ENCODE measurements at places on chromosomes 5 and 9.

GRCh38 chr5:19630876-19631275 lies 357.1 kb downstream of the CDH18 start:
- peak; percentile 3 for DNase-seq

DNA sequence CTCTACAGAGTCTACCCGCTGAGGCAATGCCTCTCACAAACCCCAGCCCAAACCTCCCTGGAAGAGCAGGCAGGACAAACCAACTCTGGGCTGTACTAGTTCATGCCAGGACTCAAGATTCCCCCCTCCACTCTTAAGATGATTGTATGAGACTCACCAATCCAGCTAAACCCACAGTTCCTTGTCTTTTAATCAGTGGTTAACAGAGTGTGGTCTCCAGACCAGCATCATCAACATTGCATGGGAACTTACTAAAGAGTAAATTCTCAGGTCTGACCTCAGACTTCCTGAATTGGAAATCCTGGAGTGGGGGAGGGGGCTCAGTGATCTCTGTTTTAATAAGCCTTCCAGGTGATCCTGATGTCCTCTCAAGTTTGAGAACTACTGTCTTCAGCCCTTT lies 240.9 kb downstream of the GAS1 start:
- DNase-seq = no peak

DNA sequence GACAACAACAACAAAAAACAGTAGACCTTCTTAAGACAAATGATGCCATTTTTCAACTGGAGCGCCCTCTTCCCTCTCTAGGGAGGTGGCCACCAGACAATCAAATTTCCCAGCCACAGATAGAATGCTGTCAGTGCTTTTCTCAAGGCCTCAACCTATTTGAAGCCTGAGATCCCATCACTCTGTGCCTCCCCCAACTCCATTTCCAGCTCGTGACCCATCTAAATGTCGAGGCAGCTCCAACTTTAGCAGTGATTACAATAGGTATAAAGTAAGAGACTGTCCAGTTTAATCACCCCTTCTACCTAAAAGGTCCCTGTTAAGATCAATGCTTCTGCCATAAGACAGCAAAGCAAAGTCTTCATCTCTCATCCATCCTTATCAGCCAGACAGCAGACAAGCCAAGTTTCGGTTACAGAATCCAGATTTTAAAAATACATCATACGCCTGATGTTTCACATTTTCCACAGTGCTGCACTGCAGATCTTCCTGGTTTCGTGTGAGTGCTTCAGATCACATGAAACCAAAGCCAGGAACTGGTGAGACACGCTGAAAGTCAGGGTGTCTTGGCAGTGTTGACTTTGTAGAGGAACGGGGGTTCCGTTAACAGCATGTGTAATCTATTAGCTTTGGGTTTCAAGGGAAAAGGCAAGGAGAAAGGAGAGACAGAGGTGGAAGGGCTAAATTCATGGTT lies 447.8 kb downstream of the ENC1 start:
- DNase-seq = no peak

GRCh38 chr9:35915681-35916294 lies 6.5 kb downstream of the SPAAR start:
- no peak for DNase-seq

GRCh38 chr5:127878174-127878750 lies 175.1 kb downstream of the CCDC192 start:
- peak; percentile 41 for DNase-seq

DNA sequence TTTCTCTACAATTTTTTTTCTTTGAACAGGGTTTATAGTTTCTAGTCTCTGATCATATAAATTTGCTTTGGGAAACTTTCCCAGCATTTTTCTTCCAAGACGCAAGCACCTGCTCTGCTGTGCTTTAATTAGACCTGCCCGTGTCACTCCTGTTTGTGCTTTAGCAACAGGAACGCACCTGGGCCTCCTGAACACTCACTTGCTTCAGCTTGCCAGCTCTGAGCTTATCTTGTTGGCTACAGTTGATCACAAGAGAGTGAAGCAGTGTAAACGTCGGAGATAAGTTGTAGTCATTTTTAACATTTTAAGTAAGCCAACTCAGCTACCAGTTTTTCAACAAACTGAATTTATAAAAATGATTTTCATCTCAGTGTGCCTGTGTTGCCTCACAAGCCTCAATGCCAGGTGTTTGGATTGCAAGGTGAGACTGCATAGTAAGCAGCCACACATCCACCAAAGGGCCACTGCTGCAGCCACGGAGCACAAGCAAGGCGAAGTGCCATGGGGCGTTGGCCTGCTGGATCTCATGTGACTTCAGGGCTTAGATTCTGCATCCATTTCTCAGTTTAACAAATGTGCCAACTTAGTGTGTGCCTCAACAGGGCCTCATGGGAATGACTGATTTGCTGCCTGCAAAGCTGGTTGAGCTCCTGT lies 166.9 kb downstream of the TRIO start:
- no peak for DNase-seq

- DNase-seq = no peak
Observed at GRCh38 chr5:81922854-81923279, 49.0 kb upstream of the ATG10 start.

- no peak for DNase-seq
Observed at GRCh38 chr9:38682713-38683112, 37.2 kb downstream of the FAM240B start.

GRCh38 chr9:83285445-83286225 lies 222.7 kb upstream of the RASEF start:
- no peak for DNase-seq

GRCh38 chr9:129480227-129480626 lies 140.7 kb downstream of the C9orf50 start:
- DNase-seq = no peak

GRCh38 chr5:58040846-58041245 lies 419.0 kb downstream of the PLK2 start:
- no peak for DNase-seq

DNA sequence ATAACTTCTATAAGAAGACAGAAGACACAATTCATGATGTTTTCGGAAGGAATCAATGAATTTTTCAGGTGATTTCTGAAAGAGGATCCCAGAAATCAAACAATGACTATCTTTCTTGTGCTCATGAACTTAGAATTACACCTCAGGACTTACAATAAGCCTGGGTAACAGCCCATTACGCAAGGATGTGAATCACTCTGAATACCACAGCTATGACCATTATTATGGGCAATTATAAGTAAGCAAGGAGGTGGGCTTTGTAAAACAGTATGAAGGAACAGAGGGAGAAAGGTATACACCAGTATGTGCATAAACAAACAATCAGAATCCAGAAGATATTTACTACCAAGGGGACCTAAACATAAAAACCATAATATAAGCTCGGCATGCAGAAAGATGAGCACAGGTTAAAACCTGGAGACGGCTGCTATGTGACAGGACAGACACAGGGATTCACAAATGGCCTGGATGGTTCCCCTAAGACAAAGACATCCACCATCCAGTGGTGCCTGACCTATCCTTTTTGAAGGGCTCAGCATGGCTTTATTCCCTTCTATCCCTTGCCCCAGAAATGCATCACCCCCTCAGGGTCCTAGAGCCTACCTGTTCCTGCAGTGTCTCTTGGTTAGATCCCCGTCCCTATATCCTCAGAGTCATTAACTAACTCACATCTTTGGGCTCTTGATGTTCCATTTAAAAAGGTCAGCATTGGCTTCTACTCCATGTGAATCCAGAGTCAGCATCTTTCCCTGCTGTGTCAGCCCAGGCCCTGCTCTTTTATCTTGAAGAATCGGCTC lies 21.8 kb upstream of the PPP2CA start:
- peak; percentile 76 for DNase-seq

DNA sequence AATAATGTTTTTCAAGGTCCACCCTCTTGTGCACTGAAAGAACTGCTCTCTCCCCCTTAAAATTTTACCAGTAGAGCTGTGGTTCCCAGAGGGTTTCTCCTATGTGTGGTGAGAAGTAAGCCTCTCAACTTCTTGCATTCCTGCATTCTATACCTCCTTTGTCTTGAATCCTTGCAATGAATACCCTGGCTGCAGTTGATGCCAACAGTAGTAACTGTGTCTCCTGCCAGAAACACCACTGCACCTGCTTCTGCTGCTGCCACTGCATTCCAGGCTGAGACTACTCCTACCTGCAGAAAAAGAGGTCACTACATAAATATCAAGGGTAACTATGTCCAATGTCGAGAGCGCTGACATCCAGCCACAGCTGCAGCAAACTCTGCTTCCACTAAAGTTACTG lies 203.7 kb downstream of the TMEM167A start:
- no peak for DNase-seq

DNA sequence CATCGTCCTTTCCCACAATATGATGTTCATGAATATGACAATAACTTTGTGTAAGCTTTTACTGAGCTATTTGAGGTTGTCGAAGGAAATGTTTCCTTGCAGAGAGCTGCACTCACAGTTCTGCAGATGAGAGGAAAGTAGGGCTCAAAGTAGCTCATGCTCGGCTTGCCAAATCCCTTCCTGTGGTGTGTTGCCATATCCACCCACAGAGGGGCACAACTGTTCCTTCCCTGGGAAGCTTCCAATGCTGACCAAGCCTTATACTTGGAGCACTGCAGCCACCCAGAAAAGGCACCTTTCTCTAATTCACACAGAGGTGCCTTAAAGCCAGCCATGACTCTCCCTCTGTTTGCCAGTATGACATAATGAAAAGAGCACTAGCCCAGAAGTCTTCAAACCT lies 390.3 kb downstream of the CAAP1 start:
- no peak for DNase-seq

DNA sequence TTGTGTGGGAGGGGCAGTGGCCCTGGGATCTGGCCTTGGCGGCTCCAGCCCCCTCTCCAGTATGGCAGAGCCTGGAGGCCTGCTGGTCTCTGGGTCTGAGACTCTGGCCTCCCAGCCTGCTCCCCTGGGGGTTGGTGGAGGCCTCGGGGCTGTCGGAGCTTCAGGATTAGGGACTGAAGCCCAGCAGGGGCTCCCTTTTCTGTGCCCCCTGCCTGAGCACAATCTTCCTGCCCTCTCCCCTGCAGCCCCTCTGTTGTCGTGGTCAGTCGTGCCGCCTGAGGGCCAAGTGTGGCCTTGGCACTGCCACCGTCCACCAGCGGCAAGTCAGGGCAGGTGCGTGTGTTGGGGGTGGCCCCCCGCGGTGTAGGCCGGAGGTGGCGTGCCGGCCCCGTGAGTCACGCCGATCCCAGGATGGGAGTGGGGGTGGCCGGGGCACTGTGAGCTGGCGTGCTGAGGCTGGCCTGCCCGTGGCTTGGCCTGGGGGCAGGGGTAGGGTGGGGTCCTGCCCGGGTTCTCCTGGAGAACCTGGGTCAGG lies 53.6 kb downstream of the RXRA start:
- no peak for DNase-seq

GRCh38 chr5:7850395-7851239 lies at the start of gene CFAP90:
Gene CFAP90 (minus strand): TSS chr5:7851133. CDS start chr5:7851021, 112 bp downstream.
- peak; percentile 46 for DNase-seq

- DNase-seq = peak; percentile 9
Observed at GRCh38 chr5:103929338-103930013, 366.9 kb upstream of the NUDT12 start.

DNA sequence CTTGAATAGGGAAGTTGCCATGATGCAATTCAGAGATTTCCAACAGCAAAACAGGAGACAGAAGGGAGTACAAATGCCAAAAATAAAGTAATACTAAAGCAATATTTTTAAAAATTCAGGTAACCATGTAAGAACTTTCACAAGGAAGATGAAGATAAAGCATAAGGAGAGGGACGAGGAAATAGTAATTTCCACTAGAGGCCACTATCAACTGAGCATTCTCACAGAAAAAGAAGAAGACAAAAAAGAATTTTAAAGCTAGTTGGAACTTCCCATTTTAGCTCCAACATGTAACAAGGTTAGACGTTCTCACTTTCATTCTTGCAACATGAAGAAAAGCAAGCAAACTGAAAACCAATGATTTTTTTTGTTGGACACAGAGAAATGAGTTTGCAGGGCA lies 779.9 kb upstream of the CDH6 start:
- no peak for DNase-seq

DNA sequence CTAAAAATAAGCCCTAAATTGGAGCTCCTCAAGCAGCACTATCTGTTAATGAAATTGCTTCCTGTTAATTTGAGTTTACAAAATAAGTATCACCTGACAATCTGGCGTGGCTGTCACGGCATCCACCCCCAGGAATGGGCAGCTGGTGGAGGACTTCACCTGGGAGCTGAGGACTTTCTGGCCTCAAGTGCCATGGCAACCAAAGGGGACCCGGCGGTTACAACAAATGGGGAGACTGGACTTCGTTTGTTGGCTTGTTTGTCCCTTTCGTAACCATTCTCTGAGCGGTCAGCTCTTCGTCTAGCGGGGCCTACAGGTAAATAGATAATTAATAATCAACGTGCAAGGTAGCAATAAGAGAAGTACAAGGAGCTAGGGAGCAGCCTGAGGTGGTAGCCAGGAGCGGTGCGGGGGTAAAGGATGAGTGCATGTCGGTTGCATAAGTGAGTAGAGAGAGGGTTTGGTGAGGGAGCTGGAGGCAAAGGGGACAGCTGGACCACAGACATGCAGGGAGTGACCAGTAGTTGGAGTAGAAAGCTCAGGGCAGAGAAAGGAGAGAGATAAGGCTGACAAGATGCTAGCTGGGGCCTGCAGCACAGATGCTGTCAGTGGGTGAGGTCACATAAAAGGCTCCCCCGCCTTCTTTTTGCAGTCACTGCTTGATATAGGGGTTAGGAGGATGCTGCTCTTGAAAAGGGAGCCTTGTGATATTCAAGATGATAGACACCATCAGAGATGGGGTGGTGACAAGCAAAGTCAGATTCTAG lies 62.5 kb downstream of the HSPA4 start:
- no peak for DNase-seq

DNA sequence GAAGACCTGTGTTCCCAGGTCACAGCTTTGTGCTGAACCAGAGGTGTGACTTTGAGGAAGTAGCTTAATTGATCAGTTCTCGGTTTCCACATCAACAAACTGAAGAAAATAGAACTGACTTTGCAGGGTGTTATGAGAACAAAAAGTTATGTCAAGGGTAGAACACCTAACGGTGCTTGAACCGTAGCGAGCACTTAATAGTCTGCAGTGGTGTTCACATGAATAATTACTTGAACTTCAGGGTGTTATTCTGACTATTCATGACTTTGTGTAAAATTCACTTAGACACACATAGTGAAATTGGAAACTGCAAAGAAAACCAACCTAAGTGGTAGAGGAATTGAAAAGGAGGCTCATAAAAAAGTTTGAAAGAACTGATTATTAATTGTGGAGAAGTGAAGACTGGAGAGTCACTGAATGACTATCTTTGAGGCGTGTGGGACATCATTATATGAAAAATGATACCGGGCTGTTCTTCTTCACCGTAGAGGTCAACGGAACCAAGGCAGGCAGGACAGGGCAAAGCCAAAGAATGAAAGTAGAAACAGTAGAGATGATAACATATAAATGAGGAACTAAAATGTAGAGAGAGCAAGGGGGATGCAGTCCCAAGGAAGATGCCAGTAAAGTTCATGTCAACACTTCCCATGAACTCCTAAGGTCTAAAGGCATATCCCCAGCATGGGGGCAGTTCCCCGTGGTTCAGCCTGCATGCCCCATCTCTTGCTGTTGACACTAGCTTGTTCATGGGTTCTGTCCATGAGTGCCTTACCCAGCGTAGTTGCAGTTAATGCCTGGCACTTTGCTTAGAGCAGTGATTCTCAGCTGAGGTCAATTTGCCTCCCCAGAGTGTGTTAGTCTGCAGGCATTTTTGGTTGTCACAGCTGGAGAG lies 118.7 kb downstream of the ZNF462 start:
- no peak for DNase-seq

Measured in GM03348 (cell line).